Activated CD4-positive, alpha-beta T cell treated with anti-CD3 and anti-CD28 coated beads for 24 hours (primary cell): ENCODE measurements at places on chromosomes 16 and 17.

GRCh38 chr16:89207993-89208392, 7.7 kb upstream of the SLC22A31 start:
- no peak for DNase-seq

- DNase-seq = no peak
Measured at GRCh38 chr17:54307351-54307750, 484.6 kb downstream of the KIF2B start.

GRCh38 chr16:81473969-81474959, 29.7 kb downstream of the CMIP start:
- no peak for DNase-seq

DNA sequence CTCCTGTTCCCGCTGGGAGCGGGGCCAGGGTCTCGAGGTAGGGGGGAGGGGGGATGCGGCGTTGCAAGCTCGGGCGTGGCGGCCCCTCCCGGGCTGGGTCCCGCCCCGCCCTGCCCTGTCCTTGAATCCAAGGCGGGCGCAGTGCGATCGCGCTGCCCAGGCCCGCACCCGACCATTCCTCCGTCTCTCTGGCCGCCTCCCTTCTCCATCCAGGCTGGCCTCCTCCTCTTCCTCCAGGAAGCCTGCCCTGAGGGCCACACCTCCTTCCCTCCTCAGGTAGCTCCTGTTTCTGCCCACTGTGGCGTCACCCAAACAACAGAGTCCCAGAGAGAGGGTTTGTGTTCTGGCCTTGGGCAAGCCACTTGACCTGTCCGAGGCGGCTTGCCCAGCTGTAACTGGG, 43.0 kb upstream of the TAC4 start:
- no peak for DNase-seq

- DNase-seq = no peak
Measured at GRCh38 chr16:6059671-6060070, 962.1 kb upstream of the EEF2KMT start.

GRCh38 chr16:20300312-20301097, 26.8 kb downstream of the GP2 start:
- peak; percentile 4 for DNase-seq

DNA sequence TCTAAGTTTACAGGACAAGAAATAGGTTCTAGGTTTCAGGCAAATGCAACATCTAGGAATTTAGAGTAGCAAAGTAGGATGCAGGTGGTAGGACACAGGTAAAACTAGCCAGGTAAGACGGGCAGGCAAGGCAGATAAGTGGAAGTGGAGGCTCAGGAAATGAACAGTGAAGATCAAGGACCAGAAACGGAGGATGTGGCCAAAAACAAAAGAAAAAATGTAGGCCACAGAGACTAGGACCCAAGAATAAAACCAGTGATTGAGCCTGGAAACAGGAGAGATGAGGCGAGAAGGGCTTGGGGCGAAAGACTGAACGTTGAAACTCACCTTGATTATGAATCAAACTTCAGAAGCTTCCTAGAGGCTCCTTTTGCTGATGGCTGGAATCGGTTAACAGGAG, 24.0 kb downstream of the CPSF4L start:
- DNase-seq = no peak

GRCh38 chr17:5499476-5500231, 13.3 kb downstream of the MIS12 start:
- no peak for DNase-seq

- no peak for DNase-seq
Measured at GRCh38 chr16:28491230-28491969, 474 bp downstream of the CLN3 start.

- DNase-seq = no peak
Measured at GRCh38 chr16:75099738-75100602, 16.6 kb downstream of the LDHD start.

DNA sequence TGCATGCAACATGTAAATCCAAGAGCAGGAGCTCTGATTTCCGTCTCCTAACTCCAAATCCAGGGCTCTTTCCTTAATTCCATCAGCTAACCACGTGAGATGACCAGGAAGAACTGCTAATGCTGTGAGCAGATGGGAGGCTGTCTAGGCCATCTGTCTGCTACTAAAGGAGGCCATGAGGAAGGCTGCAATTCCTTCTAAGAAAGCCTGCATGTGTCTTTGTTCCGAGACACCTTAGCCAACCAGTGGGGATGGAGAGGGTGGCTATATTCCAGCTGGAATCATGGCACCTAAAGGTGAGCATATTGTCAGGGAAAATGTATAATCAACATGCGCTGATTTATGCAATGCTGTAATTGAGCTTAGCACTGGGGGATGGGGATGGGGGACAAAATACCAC, 267.2 kb upstream of the CDH5 start:
- no peak for DNase-seq

GRCh38 chr16:81641395-81642106, 137.5 kb upstream of the PLCG2 start:
- no peak for DNase-seq

- DNase-seq = no peak
Measured at GRCh38 chr16:78097548-78097947, 1.9 kb upstream of the WWOX start.

GRCh38 chr17:32496395-32497073, 9.7 kb downstream of the CDK5R1 start:
- DNase-seq = no peak
